Inflammatory macrophage treated with lipopolysaccharide for 1 hour (primary cell): ENCODE measurements at places on chromosomes 6 and 20.

- no peak for DNase-seq
These were observed 566.2 kb upstream of the NRSN1 start for GRCh38 chr6:23559587-23560343.

DNA sequence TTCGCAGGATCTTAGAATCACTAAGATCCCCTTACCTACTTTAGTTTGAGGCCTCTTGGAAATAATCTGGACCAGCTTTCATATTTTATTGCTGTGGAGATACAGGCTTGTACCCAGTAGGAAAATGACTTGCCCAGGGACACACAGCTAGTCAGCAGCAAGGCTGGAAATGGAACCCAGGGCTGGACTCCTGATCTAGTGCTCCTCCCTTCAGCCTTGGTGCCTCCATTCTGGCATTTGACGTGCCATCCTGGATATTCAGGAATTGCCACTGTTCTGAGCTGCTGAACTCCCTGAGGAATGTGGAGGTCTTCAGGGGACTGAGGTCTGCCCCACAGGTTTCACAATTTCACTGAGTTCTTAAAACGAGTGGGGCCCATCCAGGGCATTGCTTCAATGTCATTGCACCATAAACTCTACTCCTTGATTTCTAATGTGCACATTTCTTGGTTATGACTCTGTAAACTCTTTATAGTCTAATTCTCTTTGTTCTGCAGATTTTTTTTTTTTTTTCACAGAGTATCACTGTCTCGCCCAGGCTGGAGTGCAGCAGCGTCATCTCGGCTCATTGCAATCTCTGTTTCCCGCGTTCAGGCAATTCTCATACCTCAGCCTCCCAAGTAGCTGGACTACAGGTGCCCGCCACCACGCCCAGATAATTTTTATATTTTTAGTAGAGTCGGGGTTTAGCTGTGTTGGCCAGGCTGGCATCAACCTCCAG is 26.7 kb upstream of the CDKN1A start:
- DNase-seq = no peak

DNA sequence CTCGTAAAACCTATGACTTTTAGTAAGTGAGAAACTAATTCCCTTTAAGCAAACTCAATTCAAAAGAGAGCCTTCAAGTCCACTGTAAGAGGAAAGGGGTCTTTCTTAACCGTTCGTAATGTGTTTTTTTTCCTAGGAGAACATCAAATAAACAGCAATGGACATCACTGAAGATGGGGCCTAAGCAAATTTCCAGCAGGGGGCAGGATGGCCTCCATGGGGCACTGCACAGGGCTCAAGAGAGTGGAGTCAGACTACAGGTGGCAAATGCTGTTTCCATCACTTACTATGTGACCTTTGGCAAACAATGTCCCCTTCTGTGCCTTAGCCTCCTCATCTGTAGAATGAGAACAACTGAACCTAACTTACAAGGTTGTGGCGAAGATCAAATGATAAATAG is 88.7 kb downstream of the ARHGAP18 start:
- no peak for DNase-seq

- no peak for DNase-seq
These were observed 45.5 kb upstream of the AFDN start for GRCh38 chr6:167781066-167781767.

DNA sequence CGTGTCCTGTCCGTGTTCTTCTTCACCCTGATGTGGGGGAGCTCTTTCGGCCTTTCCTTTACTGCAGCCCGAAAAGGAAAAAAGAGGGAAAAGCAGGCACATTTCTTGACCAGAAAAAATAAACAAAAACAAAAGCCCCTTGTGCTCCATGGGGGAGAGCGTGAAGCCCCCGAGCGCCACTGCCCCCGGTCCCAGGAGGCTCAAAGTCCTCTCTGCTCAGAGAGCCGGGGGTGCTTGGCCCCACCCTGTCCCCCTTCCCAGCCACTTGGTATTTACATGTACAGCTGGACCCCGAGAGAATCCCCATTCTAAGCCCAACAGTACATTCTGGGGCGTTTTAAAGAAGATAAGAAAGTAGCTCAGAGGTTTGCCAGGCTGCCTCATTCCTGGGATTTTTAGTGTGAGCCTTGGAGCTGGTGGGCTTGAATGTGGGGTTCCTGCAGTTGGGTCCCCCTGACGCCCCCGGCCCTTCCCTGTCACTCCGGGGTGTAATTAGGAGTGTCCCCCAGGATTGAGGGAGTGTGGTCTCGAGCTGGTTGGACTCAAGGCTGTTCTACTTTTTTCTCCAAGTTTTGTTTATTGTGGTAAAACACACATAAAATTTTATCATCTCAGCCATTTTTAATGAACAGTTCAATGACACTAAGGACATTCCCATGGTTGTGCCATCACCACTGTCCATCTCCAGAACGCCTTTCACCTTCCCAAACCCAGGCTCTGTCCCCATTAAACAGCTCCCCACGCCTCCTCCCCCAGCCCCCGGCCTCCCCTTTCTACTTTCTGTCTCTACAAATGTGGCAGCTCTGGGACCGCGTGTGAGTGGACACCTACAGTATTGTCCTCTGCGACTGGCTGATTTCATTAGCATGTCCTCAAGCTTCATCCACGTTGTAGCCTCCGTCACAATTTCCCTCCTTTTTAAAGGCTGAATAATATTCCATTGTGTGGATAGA is 55.7 kb upstream of the BHLHE23 start:
- no peak for DNase-seq

DNA sequence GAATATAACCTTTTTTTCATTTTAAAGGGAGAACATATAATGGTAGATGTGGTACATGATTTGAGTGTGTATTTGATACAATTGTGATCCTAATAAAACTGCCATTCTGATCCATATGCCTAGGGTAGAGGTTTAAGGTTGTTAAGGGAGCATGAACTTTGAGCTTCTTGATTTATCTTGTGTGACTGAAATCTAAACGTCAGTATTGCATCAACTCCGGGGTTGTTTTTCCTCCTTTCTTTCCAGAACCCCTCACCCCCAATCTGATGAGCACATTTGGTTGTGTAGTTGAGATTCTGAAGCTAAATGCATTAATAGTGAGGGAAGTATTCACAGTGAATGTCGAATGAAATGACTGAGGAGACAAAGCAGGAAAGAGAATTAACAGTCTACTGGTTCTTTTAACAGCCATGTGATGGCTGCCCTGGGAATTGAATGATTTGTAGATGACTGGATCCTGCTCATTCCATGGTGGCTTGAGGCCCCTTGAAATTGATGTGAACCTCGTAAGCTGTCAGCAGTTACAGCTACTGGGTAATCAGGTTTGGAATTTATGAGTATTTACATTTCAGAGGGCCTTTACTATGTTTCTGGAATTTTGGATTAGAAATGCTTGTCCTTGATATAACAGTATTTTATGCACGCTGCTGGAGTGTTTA is 44.8 kb downstream of the FARS2 start:
- DNase-seq = no peak

DNA sequence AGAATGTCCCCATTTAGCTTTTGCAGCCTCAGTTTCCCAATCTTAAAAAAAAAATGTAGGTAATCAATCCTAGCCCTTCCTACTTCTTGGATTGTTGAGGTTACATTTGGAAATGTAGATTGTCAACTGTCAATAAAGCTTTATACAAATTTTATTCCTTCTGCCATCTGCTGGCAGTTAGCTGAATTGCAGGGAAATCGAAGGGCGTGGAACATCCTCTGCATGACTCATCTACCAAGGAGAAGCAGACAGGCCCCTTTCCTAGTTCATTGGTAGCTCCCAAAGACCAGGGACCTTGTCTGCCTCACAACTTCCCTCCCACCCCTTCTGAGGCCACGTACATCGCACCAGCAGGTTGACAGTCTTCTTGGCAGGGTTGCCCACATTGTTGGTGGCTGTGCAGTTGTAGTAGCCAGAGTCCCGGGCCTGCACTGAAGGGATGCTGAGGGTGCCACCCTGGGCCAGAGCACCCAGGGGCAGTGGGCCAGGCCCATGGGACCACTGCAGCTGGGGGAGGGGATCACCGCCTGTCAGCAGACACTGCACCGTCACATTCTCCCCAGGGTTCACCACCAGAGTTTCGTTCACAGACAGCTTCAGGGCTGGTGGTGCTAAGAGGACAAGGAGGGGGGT is 43.6 kb downstream of the MDGA1 start:
- peak; percentile 68 for DNase-seq

DNA sequence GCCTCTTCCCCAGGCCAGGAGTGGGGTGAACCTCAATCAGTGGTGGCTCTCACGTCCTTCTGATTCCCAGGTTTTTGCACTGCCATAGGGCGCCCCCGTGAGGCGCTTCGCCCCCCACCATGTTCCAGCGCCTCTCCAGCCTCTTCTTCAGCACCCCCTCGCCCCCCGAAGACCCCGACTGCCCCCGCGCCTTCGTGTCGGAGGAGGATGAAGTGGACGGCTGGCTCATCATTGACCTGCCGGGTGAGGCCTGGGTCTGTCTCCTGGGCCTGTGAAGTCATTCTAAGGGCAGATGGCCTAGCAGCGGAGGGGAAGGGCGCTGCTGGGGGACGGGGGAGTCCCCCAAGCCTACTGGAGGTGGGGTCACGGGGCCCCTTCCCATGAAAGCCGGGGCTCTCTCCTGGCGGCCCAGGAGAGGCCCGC is 4.5 kb downstream of the TP53INP2 start:
- peak; percentile 33 for DNase-seq

GRCh38 chr6:46994933-46995332 is 47.2 kb downstream of the ADGRF1 start:
- DNase-seq = no peak

GRCh38 chr20:37316116-37316774 is 26.8 kb downstream of the MANBAL start:
- DNase-seq = peak; percentile 80

DNA sequence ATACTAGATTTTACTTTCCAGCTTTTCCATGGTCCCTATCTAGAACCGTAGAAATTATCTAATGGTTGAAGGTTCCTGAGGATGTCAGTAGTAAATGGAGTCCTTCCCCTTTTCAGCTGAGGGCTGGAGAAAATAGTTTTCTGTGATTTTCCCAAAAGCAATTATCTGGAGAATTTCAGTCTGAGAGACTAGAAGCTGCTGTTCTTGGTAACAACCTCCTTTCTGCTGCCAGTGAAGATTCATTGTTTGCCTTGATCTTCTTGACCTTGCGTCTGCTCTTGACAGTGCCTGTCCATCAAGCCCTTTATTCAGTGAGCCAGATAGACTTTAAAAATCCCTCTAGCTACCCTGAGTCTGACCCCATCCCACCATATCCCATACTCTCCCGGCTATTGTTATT is 73.1 kb downstream of the PHACTR2 start:
- no peak for DNase-seq

DNA sequence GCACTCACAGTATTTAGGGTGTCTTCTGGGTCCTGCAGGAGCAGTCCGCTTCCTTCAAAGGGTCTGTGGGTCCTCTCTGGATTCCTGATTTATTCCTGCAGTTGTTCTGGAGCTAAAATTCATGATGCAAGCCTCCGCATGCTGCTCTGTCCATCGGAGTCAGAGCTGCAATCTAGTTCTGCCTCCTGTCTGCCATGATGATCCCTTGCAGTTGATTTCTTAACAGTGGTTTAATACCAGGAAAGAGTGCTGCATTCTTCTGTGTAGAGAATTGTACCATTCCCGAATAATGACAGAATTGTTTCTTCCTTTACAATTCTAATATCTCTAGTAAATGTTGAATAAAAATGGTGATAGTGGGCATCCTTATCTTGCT is 72.0 kb upstream of the B3GAT2 start:
- no peak for DNase-seq
